Activated CD8-positive, alpha-beta T cell treated with anti-CD3 and anti-CD28 coated beads, Interleukin-2, amount 10 ng/mL, durations not matched to agents 7 days and 5 days (primary cell): ENCODE measurements at places on chromosomes 16 and 17.

- no peaks in the 10 kb centered on the region for H3K27me3 ChIP-seq
- H3K4me1 ChIP-seq: peaks cover 2% of the 10 kb centered on the region
- peaks cover 6% of the 10 kb centered on the region for H3K36me3 ChIP-seq
- no peak overlapping the region for H3K4me3 ChIP-seq
- H3K27ac ChIP-seq: no peak overlapping the region
- no peak for DNase-seq
These were observed 37.5 kb downstream of the CREBBP start for GRCh38 chr16:3842994-3843393.

GRCh38 chr16:73016488-73016830 lies 31.5 kb downstream of the ZFHX3 start:
- no peak overlapping the region for H3K4me3 ChIP-seq
- H3K27ac ChIP-seq: no peak overlapping the region
- DNase-seq: no peak
- no peaks in the 10 kb centered on the region for H3K36me3 ChIP-seq
- H3K4me1 ChIP-seq: no peaks in the 10 kb centered on the region

DNA sequence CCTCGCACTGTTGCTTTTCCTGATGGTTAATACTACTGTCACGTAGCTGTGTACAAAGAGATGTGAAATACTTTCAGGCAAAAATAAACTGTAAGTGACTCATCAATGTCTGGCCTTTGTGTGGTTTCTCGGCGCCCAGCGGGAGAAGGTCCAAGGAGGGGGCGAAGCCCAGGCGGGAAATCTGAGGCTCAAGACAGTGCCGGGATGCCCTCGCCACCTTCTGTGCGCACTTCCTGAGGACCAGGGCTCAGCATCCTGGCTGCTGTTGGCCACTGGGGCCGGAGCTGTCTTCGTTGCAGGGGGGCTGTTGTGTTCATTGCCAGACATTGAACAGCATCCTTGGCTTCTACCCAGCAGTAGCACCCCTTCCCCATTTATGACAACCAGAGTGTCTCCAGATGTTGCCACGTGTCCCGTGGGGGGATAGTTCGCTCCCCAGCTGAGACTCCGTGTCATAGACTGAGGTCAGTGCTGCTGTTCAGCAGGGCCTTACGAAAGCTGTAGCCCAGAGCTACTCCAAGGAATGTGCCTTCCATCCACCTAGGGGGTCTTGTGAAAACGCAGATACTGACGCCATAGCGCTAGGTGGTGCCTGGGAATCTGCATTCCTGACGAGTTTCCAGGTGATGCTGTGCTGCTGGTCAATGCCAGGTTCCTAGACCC lies 67.3 kb upstream of the PLCG2 start:
- H3K4me3 ChIP-seq: no peak overlapping the region
- H3K4me1 ChIP-seq: peaks cover 24% of the 10 kb centered on the region
- H3K36me3 ChIP-seq: peaks cover 18% of the 10 kb centered on the region
- no peak for DNase-seq
- H3K27ac ChIP-seq: no peak overlapping the region
- no peaks in the 10 kb centered on the region for H3K27me3 ChIP-seq

DNA sequence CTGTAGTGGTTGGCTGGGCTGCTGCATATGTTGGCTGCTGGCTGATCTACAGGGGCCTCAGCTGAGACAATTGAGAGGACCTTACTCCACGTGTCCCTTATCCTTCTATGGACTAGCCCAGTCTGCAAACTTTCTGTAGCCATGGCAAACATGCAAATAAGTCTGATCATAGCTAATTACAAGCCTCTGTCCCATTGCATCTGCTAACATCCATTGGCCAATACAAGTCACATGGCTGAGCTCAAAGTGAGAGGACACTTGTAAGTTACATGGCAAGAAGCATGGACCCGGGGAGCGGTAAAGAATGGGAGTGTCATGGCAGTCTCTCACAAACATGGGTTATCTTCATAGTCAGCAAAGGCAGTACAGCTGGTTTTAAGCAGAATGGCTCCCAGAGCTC lies 11.6 kb upstream of the IL4R start:
- no peaks in the 10 kb centered on the region for H3K27me3 ChIP-seq
- peaks cover 13% of the 10 kb centered on the region for H3K4me1 ChIP-seq
- no peak overlapping the region for H3K27ac ChIP-seq
- DNase-seq: no peak
- peaks cover 5% of the 10 kb centered on the region for H3K36me3 ChIP-seq
- H3K4me3 ChIP-seq: no peak overlapping the region

- peaks cover 2% of the 10 kb centered on the region for H3K4me1 ChIP-seq
- H3K4me3 ChIP-seq: no peak overlapping the region
- no peaks in the 10 kb centered on the region for H3K36me3 ChIP-seq
- DNase-seq: no peak
These were observed 21.7 kb downstream of the G6PC1 start for GRCh38 chr17:42922294-42922693.

- no peak for DNase-seq
- H3K27ac ChIP-seq: no peak overlapping the region
- H3K36me3 ChIP-seq: peaks cover 2% of the 10 kb centered on the region
- peaks cover 4% of the 10 kb centered on the region for H3K4me1 ChIP-seq
- no peaks in the 10 kb centered on the region for H3K27me3 ChIP-seq
- H3K4me3 ChIP-seq: no peak overlapping the region
These were observed 52.1 kb upstream of the SLC12A3 start for GRCh38 chr16:56812884-56813283.

DNA sequence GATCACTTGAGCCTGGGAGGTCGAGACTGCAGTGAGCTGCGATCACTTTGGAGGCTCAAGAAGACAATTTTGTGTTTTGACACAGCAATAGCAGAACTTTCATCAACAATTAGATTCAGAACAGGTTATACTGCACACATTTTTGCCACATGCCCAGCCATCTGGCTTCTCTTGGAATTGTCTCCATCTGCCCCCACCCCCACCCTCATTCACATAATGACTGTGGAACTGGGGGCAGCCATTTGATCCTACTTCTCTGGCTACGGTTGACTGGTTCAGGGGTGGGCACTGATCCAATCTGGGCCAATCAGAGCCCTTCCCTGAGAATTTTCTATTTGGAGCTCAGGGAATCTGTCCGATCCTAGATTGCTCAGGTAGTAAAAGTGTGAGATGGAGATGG lies 14.0 kb downstream of the TMEM92 start:
- no peak for DNase-seq
- H3K27ac ChIP-seq: no peak overlapping the region
- H3K4me1 ChIP-seq: peaks cover 25% of the 10 kb centered on the region
- H3K36me3 ChIP-seq: no peaks in the 10 kb centered on the region
- peaks cover 13% of the 10 kb centered on the region for H3K27me3 ChIP-seq

DNA sequence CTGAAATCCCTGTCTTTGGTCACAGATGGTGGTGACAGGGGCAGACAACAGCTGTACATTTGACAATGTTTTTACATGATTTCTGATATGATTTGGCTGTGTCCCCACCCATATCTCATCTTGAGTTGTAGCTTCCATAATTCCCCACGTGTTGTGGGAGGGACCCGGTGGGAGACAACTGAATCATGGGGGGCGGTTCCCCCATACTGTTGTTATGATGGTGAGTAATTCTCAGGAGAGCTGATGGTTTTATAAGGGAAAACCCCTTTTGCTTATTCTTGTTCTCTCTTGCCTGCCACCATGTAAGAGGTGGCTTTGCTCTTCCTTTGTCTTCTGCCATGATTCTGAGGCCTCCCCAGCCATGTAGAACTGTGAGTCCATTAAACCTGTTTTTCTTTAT lies 353.9 kb downstream of the CPPED1 start:
- H3K4me3 ChIP-seq: no peak overlapping the region
- no peaks in the 10 kb centered on the region for H3K36me3 ChIP-seq
- no peak overlapping the region for H3K27ac ChIP-seq

DNA sequence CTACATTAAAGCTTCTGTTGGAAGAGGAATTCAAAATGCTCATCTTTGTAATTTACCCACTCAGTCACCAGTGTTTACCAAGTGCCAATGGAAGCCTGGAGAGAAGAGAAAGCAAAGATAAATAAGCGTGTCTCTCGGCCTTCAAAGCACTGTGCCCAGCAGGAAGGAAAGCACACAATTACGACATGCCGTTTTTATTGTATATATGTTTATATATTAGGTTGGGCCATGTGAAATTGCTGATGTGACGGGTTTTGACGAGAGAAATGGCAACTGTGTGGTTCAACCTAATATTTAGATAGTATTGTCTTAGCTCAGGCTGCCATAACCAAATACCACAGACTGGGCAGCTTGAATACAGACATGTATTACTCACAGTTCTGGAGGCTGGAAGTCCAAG lies 79.3 kb upstream of the HSBP1 start:
- DNase-seq: no peak
- H3K4me1 ChIP-seq: peaks cover 23% of the 10 kb centered on the region
- peaks cover 10% of the 10 kb centered on the region for H3K27me3 ChIP-seq
- H3K27ac ChIP-seq: no peak overlapping the region
- peaks cover 7% of the 10 kb centered on the region for H3K36me3 ChIP-seq
